ENCODE measurements at places on chromosomes 16 and 17.

DNA sequence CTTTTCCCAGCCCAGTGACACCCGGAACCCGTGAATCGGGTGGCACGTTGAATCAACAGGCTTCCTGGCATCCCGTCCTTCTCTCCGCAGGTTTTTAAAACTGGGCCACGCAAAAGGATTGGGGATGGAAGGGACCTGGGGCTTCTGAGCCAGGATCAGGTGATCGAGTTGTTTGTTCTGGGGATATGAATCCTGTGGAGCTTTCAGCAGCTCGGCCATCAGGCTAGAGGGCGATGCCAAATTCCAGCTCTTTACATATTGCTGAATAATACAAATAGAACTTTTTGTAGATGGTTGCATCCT, 473 bp downstream of the SUPT6H start:
- no peak for DNase-seq

DNA sequence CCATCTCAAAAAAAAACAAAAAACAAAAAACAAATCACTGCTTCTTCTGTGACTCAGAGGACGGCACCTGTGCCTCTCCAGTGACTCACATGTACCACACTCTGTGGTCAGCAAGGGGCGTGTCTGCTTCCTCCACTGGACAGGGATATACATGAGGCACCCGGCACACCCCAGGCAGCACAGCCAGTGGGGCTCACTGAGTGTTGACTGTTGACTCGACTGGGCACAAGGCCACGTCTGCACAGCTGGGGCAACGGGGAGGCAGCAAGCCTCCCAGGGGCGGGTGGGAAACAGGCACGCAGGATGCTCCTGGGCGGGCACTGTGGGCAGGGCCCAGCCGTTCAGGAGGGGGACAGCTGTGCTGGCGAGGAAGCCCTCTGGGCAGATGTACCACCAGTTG, 64.1 kb downstream of the TIMM22 start:
- DNase-seq: peak; percentile 53

DNA sequence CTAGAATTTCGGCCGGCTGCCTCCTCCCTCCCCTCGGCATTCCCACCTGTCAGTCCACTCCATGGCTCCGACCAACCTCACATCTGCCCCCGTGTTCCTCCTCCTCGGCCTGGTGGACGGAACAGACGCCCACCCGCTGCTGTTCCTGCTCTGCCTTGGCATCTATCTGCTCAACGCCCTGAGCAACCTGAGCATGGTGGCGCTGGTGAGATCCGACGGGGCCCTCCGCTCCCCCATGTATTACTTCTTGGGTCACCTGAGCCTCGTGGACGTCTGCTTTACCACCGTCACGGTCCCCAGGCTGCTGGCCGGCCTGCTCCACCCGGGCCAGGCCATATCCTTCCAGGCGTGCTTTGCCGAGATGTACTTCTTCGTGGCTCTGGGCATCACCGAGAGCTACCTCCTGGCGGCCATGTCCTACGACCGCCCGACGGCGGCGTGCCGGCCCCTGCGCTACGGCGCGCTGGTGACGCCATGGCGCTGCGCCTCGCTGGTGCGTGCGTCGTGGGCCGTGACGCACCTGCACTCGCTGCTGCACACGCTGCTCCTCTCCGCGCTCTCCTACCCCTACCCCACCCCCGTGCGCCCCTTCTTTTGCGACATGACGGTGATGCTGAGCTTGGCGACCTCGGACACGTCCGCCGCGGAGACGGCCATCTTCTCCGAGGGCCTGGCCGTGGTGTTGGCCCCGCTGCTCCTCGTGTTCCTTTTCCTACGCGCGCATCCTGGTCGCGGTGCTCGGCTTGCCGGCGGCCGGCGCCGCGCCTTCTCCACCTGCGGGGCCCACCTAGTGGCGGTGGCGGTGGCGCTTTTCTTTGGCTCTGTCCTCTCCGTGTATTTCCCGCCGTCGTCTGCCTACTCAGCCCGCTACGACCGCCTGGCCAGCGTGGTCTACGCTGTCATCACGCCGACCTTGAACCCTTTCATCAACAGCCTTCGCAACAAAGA, at the start of gene OR3A2:
Gene OR3A2 (minus strand): TSS at position 440 of the 948 bp plus-strand sequence.
- no peak for DNase-seq

- DNase-seq: no peak
These were observed 73.9 kb downstream of the RPGRIP1L start for GRCh38 chr16:53629607-53630312.

DNA sequence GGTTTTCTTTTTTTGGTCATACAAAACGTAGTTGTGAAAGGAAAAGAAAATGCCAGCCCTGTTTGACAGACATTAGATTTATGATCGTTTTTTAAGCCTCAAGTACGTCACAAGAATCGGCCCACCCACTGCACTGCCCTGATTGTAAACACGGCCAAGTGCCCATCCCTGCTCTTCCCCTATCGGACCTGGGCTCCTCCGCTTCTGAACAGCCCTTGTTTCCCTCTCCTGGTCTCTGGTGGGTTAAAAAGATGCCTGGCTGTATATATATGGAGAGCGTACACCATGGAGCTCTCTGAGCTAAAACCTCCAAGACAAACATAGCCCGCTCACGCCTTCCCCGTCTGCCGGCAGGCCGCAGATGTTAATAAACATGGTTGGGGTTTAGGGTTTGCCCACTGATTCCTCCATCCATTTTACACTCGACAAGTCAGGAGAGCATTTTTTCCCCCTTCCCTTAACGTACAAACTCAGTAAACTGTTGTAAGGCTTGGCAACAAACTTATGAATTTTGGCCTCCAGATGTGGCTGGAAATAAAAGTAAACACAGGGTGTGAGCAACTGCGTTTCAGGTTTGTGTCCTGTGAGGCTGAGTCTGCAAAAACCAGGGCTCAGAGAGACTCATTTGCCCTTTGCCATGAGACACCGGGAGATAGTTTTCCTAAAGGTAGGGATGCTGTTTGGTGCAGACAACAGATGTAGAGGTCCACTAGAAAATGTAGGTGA, 325.9 kb downstream of the SOX9 start:
- no peak for DNase-seq

DNA sequence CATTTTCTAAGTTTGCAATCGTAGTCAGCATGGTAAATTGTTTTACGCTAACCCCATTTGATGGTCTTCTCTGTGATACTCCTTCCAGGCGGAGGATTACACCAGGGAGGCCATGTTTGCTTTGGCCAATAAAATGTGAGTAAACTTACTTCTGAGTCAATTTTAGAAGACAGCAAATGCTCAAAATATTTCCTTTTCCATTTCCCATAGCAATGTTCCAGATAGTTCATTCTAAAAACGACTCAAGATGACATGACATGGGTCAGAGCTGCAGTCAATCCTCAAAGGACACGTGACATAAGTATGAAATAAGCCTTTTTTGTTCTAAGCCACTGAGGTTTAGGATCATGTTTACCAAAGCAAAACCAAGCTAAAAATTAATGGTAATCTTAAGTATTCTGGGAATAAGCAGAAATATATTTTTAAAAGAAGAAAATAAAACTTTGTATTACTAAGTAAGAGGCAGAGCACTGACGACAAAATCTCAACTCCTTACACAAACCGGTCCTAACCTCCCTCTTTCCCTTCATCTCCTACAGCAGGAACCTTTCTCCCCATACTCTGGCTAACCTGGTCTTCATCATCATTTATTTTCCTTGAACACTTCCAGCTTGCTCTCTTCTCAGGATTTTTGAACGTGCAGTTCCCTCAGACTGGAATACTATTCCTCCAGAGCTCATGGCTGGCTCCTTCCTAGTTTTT, 266.2 kb downstream of the CEP112 start:
- DNase-seq: no peak

GRCh38 chr16:72221630-72222024, 49.7 kb upstream of the PMFBP1 start:
- DNase-seq: no peak

GRCh38 chr17:7654832-7655540, 4.3 kb downstream of the ATP1B2 start:
- no peak for DNase-seq

DNA sequence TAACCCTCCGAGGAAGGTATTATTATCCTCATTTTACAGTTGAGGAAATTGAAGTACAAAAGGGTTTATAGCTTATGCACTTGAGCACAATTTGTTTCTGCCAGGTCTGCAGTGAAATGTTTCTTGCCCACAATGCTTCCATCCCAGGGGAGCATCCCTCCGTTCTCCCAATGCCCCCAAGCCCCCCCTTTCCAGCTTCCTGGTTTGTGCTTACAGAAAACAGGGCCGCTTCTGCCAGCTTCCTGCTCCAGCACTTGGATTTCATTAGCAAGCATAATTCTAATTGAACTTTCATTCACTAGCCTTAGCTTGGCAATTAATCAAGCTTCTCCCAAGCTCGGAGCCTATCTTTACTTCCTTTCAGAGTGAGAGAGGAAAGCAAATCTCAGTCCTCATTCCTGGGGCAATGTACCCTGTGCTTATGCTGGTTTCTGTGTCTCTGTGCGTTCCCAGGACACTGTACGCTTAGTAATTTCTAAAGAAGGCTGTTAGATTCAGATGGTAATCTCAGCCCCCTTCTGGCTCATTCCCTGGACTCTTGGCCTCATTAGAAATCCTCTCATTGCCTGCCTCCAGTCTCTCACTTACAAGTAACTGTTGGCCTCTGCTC, 141.6 kb downstream of the HS3ST2 start:
- no peak for DNase-seq

- DNase-seq: no peak
These were observed 883 bp downstream of the USH1G start for GRCh38 chr17:74922172-74922571.

DNA sequence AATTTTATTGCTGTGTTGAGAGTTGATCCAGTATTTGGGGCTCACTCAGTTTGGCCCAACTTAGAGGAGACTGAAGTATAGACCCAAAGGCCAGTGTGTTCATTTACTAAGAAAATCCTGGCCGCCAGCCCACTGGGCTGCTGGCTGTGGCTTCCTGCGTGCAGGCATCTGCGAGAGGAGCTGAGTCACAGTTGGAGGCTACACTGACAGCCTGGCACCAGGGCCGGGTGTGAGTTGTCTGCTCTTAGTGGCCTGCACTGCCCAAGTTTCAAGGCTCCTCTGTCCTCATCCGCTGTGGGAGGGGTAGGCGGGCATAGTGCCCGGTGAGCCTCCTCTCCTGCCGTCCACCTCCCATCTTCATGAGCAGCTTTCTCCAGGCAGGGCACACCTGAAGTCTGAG, 54.2 kb downstream of the PLD6 start:
- no peak for DNase-seq

GRCh38 chr16:69833357-69834282, 71.5 kb downstream of the WWP2 start:
- no peak for DNase-seq

DNA sequence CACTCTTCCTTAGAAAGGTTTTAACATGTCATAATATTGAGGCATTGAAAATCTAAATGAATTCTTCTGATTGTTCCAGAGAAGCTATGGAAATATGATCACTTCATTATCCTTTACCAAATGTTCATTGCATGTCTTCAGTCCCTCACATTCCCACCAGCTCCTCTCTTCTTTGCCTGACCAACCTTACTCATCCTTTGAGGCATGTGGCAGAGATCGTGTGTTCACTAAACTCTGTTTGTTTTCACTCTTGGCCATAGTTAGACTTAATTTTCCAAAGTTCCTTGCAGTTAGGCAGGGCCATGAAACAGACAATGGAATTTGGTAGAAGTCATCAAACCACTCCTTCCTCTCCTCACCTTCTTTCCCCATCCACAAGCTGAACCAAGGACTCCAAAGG, 266.5 kb upstream of the HSBP1 start:
- DNase-seq: no peak
